Activated CD4-positive, alpha-beta T cell treated with anti-CD3 and anti-CD28 coated beads, Interleukin-2, amount 50 U/mL, for 48 hours (primary cell): ENCODE measurements at places on chromosomes 1 and 21.
A peak's percentile ranks its signal among the peaks of the same experiment; 100 is the strongest.

DNA sequence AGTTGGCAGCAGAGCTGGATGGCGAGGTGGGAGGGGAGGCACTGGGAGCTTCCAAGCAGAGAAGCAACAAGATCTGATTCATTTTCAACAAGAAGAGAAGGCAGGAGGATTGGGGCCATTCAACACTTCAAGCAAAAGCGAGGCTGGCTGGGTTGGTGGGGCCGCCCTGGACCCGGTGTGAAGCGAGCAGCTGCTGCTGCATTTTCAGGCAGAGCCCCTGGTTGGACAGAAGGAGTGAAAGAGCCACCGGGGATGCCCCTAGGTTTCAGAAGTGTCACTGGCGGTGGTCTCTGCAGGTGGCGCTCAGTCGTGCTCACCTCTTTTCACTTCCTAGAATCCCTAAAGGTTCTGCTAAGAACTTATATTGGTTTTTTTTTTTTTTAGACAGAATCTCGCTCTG is 18.0 kb downstream of the SLC2A7 start:
- DNase-seq, result no peak

GRCh38 chr1:212595229-212595628 is 13.3 kb upstream of the ATF3 start:
- no peak for DNase-seq

DNA sequence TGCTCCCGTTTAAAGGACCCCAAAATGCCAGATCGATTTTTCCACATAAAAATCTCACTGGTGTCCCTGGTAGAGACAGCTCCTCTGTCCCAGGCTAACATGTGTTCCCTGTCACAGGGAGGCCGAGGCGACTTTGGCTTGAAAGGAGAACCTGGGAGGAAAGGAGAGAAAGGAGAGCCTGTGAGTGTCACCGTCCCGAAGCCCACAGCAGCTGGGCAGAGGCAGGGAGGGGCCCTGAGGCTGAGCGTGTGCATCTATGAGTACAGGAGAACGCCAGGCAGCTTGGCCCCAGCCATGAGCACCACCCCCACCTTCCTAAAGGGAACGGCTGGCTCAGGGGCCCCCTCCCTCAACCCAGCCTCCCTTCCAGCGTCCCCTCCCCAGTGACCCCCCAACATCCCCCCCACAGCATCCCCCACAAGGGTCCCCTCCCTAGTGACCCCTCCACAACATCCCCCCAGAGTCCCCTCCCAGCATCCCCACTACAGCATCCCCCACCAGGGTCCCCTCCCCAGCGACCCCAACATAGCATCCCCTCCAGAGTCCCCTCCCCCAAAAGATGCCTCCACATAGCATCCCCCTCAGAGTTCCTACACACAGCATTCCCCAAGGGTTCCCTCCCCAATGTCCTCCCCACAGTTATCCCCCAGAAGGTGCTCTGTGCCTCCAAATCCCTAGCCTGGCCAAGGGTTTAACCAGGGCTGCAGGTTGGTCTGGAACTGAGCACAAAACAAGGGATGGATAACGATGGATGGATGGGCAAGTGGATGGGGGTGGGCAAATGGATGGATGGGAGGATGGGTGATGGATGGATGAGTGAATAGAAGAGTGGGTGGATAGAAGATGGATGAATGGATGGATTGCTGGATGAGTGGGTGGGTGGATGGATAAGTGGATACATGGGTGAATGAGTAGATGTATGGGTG is 25.1 kb downstream of the COL6A2 start:
- DNase-seq, result no peak

- DNase-seq, result no peak
Observed at GRCh38 chr1:93031711-93032110, 47.4 kb upstream of the MTF2 start.

GRCh38 chr1:78303620-78304019 is 187.2 kb upstream of the PTGFR start:
- no peak for DNase-seq

GRCh38 chr21:45029948-45030681 is 44.3 kb upstream of the ADARB1 start:
- DNase-seq, result no peak

DNA sequence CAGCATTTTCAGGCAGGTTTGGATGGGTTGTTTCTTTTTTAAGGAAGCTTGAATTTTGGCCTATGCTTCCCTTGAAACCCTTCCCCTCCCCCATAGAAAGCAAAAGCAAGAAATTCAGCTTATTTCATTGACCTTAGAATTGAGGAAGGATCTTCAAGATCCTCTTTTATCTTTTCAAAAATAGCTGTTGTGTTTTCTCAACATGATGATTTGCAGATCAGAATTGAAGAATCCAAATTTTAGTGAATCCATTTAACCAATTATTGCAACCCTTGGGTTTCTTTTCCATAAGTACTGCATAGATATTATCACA is 73.7 kb downstream of the LRRC8C start:
- no peak for DNase-seq

DNA sequence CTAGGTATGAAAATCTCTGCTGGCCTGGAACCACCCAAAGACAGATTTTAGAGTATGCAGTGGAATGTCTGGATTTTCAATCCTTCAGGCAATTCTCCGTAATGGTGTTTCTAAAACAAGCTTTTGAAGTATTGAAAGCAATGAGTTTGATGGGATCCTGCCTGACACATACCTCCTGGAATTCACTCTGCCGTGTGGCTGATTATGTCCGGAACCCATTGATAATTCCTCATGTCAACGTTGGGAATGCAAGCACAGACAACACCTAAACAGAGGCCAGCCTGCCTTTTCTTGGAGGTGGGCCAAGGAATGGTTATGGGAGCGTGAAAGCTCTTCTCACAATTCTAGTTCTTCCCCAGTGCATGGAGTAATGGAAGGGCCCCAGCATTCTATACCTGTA is 168.9 kb upstream of the HMCN1 start:
- no peak for DNase-seq

DNA sequence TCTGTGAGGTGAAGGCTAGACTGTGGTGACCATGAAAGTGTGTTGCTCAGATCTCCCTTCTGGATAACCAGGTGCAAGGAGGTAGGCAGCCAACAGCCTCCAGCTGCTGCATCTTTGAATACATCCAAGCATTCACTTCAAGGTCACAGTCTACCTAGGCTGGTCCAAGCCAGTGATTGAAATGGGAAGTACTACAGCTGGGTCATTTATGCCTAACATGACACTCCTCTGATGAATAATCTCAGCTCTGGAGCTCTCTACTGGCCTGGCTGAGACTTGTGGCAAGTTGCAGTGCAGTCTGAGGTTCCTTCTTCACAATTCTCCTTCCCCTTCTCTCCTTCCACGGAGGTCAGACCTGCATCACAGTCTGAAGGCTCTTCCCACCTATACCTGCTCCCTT is 35.0 kb upstream of the ARHGAP29 start:
- no peak for DNase-seq

GRCh38 chr1:182304627-182305026 is 87.0 kb downstream of the GLUL start:
- DNase-seq, result no peak

GRCh38 chr1:8437347-8437746 is 119.4 kb downstream of the SLC45A1 start:
- DNase-seq, result no peak

DNA sequence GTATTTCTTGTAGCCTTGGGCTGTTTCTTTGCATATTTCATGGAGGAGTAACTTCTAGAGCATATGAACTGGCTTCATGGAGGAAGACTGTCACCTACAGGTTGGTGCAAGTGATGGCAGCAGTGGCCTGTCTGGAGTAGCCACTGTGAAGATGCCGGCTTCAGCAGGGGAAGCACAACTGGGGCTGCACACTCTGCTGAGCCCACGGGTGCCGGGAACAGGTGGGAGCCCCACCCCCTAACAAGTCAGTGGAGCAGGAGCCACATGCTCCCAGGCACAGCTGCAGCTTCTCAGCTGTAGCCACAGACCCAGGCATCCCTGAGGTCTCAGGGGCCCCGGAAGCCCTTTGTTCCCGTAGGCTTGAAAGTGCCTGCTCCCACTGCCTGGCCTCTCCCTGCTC is 43.2 kb upstream of the C1orf185 start:
- DNase-seq, result no peak

- DNase-seq, result no peak
Observed at GRCh38 chr1:11806307-11806936, 431 bp downstream of the CLCN6 start.

GRCh38 chr1:161946071-161946987 is 77.3 kb downstream of the OLFML2B start:
- DNase-seq, result no peak

GRCh38 chr21:34100790-34101189 is 27.4 kb downstream of the MRPS6 start:
- DNase-seq, result no peak

GRCh38 chr21:41927727-41928409 is 25.9 kb downstream of the C2CD2 start:
- DNase-seq, result no peak

- DNase-seq, result peak; percentile 55
Observed at GRCh38 chr1:147618077-147618569, 52.2 kb downstream of the ACP6 start.

GRCh38 chr21:43979654-43980053 is 32.5 kb upstream of the TRAPPC10 start:
- DNase-seq, result no peak

GRCh38 chr1:151868486-151868885 is 15.0 kb upstream of the THEM5 start:
- no peak for DNase-seq

DNA sequence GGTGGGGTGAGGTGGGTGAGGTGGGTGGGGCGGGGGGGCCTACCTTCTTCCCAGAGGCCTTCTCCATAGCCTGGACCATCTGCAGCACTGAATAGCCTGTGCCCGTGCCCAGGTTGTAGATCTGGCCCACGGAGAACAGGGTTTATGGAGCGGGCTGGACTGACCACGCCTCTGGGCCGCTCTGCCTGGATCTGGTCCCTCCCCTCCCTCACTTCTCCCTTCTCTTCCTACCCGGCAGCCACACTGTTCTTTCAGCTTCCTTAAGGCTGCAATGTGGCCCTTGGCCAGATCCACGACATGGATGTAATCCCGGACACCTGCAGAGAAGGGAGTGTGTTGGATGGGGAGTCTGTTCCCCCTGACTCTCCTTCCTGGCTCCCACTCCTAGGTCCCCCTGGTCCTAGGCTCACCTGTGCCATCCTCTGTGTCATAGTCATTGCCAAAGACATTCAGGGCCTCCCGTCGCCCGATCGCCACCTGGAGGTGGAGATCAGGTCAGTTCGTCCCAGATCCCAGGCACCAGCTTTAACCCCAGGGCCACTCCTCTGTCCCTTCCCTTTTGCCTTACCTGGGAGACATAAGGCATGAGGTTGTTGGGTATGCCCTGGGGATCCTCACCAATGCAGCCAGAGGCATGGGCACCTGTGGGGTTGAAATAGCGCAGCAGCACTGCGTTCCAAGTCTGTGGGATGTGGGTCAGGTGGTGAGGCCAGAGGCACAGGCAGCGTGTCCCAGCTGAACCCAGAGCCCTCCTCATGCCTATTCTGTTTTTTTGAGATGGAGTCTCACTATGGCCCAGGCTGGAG is 3.9 kb downstream of the GALE start:
- no peak for DNase-seq

- no peak for DNase-seq
Observed at GRCh38 chr1:226956942-226957713, 17.0 kb downstream of the COQ8A start.

- DNase-seq, result no peak
Observed at GRCh38 chr21:37551993-37552355, 185.4 kb downstream of the DYRK1A start.

DNA sequence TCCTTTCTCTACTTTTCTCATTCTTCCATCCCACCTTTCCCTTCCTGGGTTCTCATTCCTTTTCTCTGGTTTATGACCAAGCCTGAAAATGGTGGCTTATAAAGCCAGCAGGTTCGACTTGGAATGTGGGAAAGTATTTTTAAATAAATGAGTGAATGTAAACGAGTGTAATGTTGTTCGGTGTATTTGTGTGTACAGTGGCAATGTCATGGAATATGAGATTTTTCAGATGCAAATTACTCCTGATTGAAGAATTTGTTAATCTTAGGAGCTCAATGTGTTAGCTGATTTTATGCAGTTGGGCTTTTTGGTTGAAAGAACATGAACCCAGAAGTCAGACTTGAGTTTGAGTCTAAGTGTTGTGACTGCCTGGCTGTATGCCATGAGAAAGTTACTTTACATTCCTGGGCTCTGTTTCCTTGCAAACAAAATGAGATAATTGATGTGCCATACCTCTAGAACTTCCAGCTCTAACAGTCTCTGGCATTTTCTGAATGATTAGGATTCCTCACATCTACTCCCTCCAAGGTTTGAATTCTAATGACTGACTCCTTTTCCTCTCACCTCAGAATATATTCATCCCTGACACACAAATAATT is 6.6 kb downstream of the SGIP1 start:
- DNase-seq, result no peak

- no peak for DNase-seq
Observed at GRCh38 chr1:164785841-164786534, 227.0 kb downstream of the PBX1 start.

DNA sequence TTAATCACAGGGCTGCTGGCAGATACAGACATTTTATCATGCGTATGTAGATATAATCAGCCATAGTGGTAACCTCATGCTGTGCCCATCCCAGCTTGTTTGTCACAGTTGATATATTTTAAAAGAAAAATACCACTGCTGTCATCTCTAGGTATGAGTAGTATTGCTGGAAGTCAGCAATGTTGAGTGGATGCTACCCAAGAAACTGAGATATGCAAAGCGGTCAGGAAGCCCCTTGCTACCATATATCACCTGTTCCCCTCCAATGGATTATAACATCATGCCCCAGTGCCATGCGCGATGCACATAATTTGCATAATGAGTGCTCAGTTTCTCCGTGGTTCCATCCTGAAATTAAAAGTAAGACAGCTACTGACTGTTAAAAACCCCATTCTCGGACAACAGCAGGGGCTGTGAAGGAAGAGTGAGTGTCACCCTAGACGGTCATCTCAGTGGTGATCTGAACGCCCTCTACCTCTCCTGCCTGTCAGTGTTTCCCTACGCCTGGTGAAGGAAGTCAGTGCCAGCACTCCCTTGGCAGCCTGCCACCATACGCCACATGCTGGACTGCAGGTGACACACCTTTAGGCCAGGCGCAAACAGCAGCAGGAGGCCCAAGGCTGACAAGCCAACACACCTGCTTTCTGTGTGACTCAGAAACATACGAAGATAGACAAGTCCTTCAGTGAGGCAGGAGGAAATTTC is 2.7 kb downstream of the IL10RB start:
- peak; percentile 51 for DNase-seq
